ENCODE measurements at places on chromosomes 2 and 18. TPM values are rescaled to one million over a fixed set of nuclear protein-coding genes. Genes with fewer than 3 reads are reported as not detected.
A peak's percentile ranks its signal among the peaks of the same experiment; 100 is the strongest.

ARHGEF4 gene
- total RNA-seq = 2.7 TPM

GAREM1 gene
- 0.51 TPM for total RNA-seq

TM4SF20 gene
- total RNA-seq = not detected

- DNase-seq = no peak
Measured at GRCh38 chr2:106073678-106074406, 120.3 kb downstream of the UXS1 start.

LCT gene
- not detected for total RNA-seq

DNA sequence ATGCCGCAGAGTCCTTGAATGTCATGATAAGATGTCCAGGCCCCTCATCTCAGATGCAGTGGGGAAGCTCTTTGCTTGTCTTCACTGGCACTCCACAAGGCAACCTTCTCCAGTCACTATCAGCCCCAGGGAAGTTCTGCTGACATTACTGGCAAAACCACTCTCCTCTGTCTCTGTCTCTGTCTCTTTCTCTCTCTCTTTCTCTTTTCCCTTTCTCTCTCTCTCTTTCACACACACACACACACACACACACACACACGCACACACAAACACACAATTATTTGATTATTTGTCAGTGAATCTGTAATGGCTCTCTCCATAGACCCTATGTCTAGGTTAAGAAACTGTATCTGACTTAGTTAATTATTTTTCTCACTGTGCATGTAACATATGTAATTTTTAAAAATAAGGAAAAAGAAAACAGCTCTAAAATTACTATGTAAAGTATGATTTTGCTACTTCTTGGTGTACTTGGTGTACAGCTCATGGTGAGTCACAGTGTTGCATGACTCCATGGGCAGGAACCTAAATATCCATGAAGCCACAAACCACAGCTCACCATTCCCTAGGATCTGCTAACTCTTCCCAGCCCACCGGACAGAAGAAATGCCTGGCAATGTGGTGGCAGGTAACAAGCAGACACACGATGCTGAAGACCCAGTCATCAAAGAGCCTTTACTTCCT lies 594.9 kb upstream of the ID2 start:
- DNase-seq = no peak

DNA sequence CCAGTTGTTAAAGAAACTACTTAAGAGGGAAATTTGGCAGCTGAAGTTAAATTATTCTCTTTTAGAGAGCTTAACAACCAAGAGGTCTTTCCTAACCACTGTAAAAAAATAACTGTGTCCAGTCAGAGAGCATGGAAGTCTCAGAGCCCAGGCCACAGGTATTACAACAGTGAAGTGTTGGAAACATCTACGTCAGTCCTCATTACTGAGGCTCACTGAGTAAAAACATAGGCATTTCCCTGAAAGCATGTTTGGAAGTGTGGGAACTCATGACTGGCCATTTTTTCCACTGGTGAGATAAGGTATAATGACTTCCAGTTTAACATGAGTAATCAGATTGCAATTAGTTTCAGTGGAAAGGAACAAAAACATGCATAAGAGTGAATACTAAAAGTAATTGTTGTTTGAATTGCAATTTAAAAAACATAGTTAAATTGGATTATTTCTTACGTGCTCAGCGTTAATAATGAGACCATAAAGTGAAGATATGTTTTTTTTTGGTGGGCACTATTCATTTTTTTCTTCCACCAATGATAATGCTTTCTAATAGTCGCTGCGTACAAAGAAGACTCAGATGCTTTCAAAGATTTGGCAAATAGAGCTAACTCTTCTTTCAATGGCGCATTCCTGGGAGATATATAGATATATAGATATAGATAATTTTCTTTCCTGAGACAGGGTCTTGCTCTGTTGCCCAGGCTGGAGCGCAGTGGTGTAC lies 60.8 kb downstream of the EFEMP1 start:
- no peak for DNase-seq

GRCh38 chr2:160063879-160064612 lies 1.6 kb upstream of the PLA2R1 start:
- DNase-seq = no peak

DNA sequence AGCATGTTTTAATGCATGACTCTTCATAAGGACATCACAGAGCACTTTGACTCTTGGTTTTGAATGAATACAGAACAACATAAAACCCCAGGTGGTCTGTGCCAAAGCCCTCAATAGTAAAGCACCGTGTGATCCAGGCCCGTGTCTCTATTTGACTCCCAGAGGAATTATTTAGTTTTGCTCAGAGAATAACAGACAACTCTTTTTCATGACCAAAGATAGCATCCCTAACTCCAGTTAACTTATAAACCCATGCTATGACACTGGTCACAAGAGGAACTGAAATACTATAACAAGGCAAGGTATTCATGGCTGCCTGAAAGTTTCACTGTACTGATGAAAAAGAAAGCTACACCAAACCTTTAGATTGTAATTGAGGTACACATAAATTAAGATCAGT lies 128.4 kb downstream of the IKZF2 start:
- DNase-seq = no peak

- no peak for DNase-seq
Measured at GRCh38 chr2:203889944-203890343, 22.4 kb downstream of the CTLA4 start.

DNA sequence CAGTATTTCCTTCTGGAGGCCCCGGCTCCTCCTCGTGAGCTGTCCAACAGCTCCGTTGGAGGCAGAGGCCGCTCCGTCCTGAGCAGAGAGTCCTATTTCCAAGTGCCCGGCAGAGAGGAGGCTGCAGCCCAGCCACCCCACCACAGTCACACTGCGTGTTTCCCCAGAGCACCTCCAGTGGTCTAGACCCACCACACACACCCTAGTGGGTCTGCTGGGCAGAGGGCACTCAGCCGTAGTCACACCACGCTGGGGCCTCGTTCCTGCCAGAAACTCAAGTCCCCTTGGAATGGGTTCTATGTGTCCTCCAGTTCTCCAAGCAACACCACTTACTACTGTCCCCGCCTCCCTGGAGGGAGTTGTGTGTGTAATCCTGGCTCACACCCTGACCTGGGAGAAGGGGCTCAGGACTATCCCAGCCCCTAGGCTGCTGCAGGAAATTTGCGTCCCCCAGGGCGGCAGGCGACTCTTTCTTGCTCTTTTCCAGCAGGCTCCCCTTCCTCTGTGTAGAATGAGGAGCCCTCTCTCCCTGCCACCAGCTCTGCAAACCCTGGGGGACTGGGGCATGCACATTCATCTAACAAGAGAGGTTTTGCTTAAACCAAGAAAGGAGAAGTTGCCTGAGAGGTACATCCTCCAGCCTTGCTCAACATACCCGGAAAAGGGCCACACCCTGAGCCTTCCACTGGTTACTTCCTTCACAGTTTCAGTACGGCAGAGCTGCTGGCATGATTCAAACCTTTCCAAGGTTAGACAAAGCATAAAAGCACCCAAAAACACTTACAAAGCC lies 114.1 kb downstream of the NDUFA10 start:
- peak; percentile 15 for DNase-seq

GRCh38 chr2:68253219-68254068 lies 1.1 kb upstream of the PPP3R1 start:
- DNase-seq = peak; percentile 53

CYP1B1 gene
- 6.7 TPM for total RNA-seq

GRCh38 chr2:172996387-172996961 lies 79.2 kb upstream of the MAP3K20 start:
- no peak for DNase-seq

DNA sequence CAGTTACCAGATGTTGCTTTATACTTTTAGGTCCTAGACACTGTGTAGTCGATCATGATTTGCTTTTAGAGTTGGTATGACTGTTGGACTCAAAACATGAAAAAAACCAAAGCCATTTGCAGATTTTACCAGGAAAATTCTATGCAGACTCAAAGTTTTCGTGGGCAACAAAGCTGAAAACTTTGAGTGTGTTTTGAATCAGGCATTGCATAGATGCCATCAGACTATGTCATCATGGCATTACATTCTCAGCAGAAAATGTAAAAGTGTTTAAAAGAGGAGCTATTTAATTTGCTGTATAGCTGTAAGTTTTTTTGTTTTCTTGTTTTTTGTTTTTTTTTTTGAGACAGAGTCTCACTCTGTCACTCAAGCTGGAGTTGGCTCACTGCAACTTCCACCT lies 43.5 kb upstream of the ELAC1 start:
- DNase-seq = no peak

BCL11A gene
- total RNA-seq = 2.1 TPM

GRCh38 chr2:158967731-158968395 lies 577 bp upstream of the TANC1 start:
- DNase-seq = no peak

UGT1A5 gene
- total RNA-seq = not detected

- DNase-seq = no peak
Measured at GRCh38 chr18:777021-777420, 35.0 kb downstream of the YES1 start.

GRCh38 chr2:180110469-180110868 lies 103.4 kb upstream of the CWC22 start:
- DNase-seq = no peak

DNA sequence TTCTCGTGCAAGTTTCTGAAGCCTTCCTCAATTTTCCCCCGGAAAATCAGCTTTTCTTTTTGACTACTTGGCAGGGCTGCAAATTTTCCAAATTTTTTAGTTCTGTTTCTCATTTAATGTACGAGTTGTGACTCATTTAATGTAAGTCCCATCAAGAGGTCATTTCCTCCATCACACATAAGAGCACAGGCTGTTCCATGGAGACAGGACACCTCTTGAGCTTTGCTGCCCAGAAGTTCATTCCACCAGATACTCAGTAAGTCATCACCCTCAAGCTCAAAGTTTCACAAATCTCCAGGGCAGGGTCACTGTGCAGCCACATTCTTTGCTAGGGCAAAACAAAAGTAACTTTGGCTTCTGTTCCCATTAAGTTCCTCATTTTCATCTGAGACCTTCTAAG lies 101.5 kb upstream of the TEKT4 start:
- DNase-seq = no peak

Measured in naive thymus-derived CD4-positive, alpha-beta T cell (primary cell).